ENCODE measurements at places on chromosomes 6 and 20. TPM values are rescaled to one million over a fixed set of nuclear protein-coding genes. Genes with fewer than 3 reads are reported as not detected.

FNDC1 gene
- total RNA-seq, result not detected

KIF6 gene
- not detected for total RNA-seq

KCNG1 gene
- total RNA-seq, result 1.5 TPM

CDC25B gene
- 35.7 TPM for total RNA-seq

TMEM14B gene
- 211 TPM for total RNA-seq

POPDC3 gene
- 4.0 TPM for total RNA-seq

KCNK16 gene
- not detected for total RNA-seq

SRMS gene
- not detected for total RNA-seq

FAM209B gene
- not detected for total RNA-seq

PAK5 gene
- total RNA-seq, result not detected

INSM1 gene
- not detected for total RNA-seq

MCCD1 gene
- not detected for total RNA-seq

RIMS1 gene
- total RNA-seq, result not detected

OOEP gene
- total RNA-seq, result not detected

Measured in K562 (cell line).